HFFc6 (cell line): ENCODE measurements at places on chromosomes 16 and 17.

- no peak for DNase-seq
Measured at GRCh38 chr17:7548585-7549400, at the start of gene TNFSF12. TNFSF12 (plus strand) TSS chr17:7549058; CDS start chr17:7549154, 96 bp downstream.

DNA sequence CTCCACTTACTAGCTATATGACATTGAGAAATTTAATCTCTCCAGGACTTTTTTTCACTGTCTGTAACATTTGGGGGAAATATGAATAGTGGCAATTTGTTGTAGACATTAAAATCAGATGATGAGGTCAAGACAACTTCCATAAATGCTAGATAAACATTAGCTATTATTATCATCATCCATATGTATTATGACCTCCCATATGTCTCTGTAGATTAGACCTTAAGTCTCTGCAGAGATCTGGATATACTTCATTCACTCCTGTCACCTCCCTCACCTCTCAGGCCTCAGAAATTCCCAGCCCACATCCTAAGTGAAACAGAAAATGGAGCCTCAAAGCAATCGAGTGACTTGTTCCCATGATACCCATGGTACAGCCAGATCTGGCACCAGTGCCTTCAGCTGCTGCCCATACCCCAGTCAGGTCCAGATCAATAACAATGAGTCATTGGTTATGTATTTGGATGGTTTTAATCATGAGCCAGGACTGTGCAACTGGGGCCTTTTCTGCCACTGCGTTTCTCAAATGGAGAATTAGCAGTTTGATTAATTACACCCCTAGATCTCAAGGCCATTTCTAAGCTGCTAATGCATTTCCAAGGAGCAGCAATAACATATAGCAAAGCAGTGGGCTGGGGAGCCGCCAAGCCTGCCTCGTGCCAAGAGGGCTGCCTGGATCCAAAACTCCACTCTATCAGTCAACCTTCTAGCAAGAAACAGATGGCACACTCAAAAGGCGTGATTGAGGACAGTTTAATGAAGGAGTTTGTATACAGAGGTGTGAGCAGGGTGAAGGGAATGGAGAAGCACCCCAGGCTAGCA is 2.6 kb upstream of the FDXR start:
- DNase-seq = no peak

DNA sequence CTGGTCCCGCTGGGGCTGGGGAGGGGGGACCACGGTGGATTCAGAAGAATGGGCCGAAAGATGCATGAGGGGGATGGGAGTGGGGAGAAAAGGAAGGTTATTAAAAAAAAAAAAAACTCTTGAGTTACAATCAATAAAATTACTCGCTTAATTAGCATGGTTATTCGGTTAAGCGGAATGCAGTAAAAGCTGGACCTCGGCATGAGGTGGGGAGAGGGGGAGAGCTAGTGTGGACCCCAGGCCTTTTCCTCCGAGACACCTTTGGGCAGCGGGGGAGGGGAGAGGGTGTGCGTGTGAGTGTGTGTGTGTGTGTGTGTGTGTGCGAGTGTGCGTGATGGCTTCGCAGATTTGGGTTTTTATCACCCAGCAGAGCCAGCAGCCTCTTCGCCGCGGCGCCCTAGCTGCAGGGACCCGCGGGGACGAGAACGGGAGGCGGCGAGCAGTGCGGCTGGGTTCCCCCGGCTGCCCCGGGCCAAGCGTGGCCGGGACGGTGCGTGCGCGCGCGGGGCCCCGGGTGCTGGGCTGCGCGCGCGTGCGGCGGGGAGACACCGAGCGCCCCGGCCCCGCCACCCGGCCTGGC is 3.7 kb downstream of the BAHCC1 start:
- no peak for DNase-seq

- DNase-seq = no peak
Measured at GRCh38 chr17:70318051-70318450, 148.7 kb downstream of the KCNJ2 start.

- DNase-seq = no peak
Measured at GRCh38 chr16:5108505-5109158, 11.0 kb upstream of the EEF2KMT start.

GRCh38 chr17:8701221-8701620 is 43.4 kb downstream of the CCDC42 start:
- DNase-seq = no peak

GRCh38 chr16:885391-885790 is 84.9 kb upstream of the GNG13 start:
- no peak for DNase-seq

DNA sequence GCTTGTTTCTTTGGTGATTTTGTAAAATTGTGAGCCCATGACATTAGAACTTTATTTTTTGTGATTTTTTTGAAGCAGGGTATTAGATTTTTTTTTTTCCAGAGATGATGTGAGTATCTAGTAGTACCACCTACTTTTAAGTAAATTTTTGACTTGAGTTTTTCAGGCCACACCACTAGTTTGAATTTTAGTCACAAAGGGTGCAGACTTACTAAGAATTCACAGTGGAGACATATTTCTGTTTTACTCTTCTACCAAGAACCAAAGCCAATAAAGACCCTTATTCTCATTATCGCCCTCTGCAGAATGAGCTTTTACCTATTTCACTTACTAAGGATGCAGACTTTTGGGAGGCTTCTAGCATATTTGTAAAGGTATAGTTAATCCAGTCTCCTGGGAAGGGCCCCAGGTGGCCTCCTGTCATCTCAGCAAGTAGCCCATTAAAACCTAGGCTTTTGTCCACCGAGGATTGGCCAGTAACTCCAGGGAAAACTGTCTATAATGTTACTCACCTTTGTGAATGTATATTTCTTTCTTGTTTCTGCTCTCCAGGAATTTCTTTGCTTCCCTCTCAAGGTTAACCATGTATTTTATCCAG is 30.6 kb downstream of the NLK start:
- no peak for DNase-seq

DNA sequence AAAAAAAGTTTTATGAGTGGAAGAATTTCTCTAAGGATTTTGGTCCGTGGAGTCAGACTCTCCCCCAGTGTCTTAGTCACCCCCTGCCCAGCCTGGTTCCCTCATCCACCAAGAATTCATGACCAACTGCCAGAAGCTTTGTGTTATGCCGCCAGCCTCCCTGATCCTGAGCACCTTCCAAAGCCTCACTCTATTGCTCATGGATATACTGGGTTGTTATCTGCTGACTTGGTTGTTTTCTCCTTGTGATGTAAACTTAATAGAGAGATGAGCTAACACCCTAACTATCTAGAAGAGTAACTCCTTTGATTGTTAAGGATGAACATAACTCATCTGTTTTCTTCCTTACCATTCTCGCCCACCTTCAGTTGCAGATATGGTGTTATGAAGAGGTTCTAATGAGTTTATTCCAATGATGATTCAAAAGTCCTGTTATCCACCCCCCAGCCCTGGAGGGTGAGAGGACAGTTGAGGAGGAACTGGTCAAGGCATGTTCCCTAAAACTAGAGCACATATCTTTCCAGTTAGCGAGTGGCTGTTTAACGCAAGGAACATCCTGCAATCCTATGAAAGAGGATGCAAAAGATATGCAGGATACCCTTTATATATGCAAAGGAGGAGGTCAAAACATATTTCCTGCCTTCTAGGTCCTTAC is 1.5 kb upstream of the PSMD3 start:
- peak; percentile 97 for DNase-seq

GRCh38 chr17:57732062-57732461 is 13.0 kb downstream of the CCDC182 start:
- DNase-seq = no peak

GRCh38 chr17:8898126-8898525 is 30.7 kb upstream of the PIK3R6 start:
- no peak for DNase-seq

DNA sequence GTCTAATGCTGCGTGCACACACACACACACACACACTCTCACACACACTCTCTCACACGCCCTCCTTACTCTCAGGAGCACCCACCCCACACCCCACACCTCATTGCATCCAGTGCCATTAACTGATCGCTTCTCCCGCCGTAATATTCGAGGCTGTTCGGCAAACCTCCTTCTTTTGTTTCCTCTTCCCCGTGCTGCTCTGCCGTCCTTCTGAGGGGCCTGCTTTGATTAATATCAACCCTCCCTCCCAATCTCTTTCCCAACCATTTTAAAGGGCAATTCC is 156.2 kb upstream of the TNRC6C start:
- no peak for DNase-seq

DNA sequence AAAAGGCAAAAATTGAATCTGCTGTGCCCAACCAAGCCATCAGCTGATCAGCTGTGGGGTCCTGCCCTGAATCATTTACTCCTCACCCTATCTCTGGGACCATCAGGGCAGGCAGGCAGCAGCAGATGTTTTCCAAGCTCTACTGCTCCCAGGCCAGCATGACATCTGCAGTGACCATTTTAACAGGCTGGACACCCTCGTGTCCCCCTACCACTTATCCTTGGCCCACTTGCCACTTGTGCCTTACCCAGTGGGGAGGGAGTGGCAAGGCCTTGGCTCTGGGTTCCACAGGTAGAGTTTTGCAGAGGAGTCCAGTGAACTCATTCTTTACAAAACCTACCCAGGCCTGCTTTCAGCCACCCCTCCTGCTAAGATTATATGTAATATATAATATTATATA is 12.0 kb upstream of the CA4 start:
- DNase-seq = no peak

GRCh38 chr17:28219771-28220170 is 99.2 kb upstream of the TMEM97 start:
- no peak for DNase-seq

DNA sequence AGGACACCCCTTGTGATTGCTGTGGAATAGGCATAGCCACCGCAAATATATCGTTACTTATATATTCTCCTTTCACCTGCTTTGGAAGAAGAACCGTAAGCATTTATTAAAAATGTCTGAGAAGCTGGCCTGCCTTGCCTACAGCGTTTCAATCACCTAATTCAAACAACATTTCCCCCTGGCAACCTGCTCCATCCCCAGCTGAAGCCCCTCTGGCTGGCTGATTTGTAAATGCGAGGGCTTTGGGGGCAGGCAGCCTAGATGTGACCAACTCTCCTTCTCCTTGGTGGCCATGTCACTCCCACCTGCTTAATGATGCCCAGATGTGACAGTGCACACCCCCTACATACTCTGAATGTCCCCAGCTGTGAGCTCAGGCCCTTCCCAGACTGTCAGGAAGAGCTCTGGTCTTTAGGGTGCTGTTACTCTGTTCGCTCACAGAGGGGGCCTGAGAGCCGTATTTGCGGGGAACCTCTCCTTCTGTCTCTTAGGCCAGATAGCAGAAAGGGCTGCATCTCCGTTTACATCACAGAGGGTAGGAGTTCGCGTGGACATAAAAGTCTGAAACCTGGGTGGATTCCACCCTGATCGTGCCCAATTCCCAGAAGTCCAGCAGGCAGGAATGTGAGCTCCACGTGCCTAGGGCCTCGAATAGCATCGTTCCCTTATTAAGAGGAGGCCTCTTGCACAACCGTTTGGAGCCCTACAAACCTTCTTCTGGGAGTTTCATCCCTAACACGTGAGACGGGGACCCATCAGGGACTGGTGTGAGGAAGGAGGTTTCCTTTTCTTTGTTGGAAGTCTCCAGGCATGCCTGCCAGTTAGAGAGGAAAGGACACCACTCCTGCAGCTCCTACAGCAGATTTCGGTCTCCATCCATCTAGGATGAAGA is 2.4 kb upstream of the SDK2 start:
- DNase-seq = no peak

GRCh38 chr17:67830440-67830839 is 5.1 kb downstream of the BPTF start:
- DNase-seq = no peak

GRCh38 chr16:1332618-1333148 is 762 bp upstream of the BAIAP3 start:
- no peak for DNase-seq

GRCh38 chr16:56022818-56023217 is 147.6 kb upstream of the CES5A start:
- no peak for DNase-seq

GRCh38 chr17:19273731-19274130 is 36.6 kb downstream of the EPN2 start:
- no peak for DNase-seq

- DNase-seq = no peak
Measured at GRCh38 chr16:57984443-57985203, 13.7 kb upstream of the CNGB1 start.

DNA sequence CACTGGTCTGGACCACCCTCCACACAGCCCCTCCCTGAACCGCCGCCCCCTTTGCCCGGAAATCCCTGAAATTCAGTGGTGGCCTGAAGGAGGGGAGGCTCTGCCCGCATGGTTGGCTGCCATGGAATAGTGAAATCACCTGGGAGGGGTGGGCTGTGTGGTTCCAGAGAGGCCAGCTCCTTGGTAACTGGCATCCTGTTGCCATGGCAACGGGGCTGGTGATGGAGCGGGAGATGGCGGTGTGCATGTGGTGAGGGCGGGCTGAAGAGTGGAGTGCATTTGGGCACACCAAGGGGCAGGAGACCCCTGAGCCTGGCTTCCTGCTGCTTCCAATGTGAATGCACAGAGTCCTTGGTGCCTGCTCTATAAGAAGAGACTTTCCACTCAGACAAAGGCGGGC is 2.4 kb downstream of the EFNB3 start:
- no peak for DNase-seq

DNA sequence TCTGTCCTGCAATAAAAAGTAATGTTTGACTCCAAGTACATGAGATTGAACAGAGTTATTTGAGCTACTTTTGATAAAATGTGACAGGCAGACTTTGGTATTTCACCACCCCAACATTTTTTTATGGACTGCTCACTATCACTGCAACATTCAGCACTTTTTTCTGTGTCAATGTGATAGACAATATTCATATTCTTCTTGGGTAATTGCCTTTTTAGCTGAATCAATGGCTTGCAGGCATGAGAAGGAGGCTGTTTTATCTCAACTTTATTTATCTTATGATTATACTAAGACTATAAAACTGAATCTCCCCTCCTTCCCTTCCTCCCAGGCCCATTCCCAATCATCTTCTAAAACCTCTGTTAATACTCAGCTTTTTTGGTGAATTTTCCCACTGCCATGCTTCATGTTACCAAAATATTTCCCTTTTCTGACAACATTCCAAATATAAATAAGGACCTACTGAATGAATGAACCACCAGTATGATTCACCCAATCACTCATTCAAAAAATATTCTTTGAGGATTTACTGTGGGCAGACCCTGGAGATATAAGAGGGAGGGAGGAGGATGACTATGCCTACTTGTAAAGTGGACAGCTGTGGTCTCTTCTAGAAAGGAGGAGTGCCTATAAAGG is 67.6 kb downstream of the CDH13 start:
- peak; percentile 58 for DNase-seq

DNA sequence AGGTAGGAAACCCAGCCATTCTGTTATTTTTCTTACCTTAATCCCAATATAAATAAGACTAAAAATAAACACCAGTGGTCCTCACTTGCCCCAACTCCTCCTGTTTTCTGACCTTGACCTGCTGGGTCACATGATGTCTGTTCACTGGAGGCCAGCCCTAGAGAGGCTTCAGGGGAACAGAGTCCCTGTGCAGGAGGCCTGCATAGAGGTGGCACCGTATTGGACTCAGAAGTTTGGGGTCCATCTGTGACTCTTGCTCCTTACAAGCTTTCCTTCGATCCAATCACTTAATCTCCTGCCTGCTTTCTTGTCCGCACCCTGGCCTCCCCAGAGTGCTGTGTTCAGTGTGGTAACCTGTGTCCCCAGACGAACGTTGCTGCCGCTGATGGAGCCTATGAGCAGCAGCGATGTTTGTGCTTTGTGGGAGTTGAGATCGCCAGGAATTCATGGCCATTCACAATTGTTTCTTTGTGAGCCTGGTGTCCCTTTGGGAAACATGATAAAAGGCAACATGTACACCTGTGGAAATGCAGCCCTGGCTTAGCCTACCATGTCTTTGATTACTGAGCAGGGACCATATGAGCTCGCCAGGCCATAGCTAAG is 4.7 kb downstream of the IGSF6 start:
- DNase-seq = no peak
